ENCODE measurements at places on chromosomes 16 and 17. TPM values are rescaled to one million over a fixed set of nuclear protein-coding genes. Genes with fewer than 3 reads are reported as not detected.

The HGS gene
- 62.5 TPM for total RNA-seq

The ZPBP2 gene
- total RNA-seq, result not detected

The TVP23C gene
- 8.0 TPM for total RNA-seq

The ITGA2B gene
- 0.68 TPM for total RNA-seq

The MMP15 gene
- total RNA-seq, result 4.6 TPM

The DOC2A gene
- total RNA-seq, result 0.20 TPM

The LAT gene
- total RNA-seq, result 3.5 TPM

The PPY gene
- not detected for total RNA-seq

The TP53I13 gene
- 13.4 TPM for total RNA-seq

The RNF227 gene
- 2.4 TPM for total RNA-seq

The TEX14 gene
- total RNA-seq, result 0.24 TPM

The ITGAX gene
- 1.9 TPM for total RNA-seq
